ENCODE measurements at places on chromosomes 4 and X.

- DNase-seq: no peak
These were observed 42.5 kb downstream of the TMEM164 start for GRCh38 chrX:110045421-110045820.

- DNase-seq: no peak
These were observed 84.5 kb downstream of the WFS1 start for GRCh38 chr4:6354119-6354518.

DNA sequence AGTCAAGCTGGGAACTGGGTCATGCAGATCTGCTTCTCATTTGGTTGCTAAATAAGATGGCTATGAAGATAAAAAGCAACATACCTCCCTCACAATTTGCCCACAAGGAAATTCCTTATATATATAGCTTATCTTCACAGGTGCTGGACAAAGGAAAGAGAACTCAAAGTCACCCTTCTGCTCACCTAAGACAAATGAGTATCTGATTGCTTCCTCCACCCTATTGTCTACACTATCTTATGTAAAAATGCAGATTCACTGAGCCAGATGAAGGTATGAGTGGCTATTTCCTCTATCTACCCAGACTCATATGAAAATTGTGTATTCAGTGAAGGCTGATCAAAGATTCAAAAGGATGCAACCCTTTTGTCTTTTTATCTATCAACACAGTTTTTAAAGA lies 50.8 kb downstream of the CHM start:
- no peak for DNase-seq

DNA sequence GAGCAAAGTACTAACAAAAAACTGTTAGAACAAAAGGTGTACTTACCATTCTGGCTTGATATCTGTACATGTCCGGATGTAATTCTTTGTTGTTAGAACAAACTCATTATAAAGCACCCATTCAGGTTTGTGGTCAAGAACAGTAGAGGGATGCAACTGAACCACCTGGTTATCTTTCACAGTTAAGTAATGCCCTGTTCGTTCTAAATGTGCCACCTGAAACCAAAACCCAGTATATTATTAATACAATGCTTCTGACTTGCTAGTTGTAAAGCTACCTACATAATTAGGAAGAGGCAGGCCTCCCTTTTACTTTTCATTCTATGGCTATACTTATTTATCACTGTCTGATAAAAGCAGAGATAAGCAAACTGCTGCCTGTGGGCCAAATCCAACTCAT lies 54.8 kb downstream of the DHX15 start:
- DNase-seq: no peak

DNA sequence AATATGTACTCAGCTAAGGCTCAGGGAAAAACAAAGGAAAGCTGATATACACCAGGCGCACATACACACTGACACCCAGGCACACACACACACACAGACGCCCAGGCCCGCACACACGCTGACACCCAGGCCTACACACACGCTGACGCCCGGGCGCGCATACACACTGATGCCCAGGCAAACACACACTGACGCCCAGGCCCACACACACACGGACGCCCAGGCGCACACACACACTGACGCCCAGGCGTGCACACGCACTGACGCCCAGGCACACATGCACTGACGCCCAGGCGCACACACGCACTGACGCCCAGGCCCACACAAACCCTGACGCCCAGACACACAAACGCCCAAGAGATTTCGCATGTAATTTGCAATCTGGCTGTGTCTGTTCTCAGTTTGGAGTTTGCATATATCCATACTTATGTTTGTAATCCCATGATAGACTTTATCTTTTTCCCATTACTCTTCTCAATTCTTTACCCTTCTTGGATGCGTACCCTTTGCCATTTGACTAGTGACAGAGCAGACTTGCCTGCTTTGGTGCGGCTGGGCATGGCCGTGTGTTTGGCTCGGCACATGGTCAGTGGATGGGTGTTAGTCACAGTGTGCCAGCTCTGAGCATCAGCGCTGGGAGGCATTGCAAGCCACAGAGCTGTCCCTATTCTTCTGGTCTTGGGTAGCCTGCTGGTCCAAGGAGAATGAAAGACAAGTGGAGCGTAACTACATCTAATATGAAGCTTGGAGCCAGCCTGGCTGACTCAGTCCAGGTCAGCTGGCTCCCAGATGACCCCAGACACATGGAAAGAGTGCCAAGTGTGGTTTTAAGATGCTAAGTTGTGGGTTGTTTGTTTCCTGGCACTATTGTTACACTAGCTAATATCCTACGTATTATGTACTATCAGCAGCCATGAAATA lies 632.4 kb upstream of the ZFP42 start:
- DNase-seq: no peak

DNA sequence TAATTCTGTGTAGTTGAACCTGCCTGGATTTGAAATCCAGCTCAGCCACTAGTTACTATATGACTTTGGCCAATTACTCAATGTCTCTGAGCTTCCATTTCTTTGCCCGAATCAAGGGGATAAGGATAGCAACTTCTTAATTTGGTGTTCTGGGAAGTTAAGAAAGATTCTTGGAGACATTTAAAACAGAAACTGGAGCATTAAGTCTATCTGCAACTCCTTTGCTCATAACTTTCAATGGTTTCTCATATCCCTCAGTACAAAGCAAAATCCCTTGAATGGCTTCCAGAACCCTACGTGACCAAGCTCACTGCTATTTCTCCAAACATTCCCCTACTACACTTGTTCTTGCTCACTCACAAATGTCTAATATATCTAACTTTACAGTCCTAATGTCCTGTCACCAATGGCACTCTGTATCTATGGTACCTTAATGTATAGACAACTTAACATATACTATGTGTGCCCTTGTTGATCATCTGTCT lies 849.1 kb upstream of the SLIT2 start:
- no peak for DNase-seq

DNA sequence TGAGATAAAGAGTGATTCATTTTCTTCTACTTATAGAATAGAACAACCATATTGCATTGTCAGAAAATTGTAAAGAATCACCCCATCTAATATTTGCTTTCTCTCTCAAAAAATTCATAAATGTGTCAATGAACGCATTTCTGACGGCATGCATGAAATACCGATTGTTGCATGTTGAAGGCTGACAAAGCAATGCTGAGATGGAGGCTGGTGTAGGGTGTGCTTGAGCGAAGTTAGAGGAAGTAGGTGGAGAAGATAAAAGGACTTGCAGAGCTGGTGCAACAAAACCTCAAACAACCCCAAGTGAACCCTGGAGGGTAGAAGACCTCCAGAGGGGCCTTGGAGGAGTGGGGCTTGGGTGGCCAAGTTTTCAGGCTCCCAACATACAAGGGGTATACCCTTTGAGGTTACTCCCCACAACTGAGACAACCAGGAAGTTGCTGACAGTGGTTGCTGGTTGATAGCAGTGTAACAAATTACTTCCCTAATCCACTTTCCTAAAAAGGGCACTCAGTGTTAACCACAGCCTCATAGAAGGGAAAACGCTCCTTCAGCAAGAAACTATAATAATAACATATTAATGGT lies 452.7 kb downstream of the NLGN4X start:
- no peak for DNase-seq

DNA sequence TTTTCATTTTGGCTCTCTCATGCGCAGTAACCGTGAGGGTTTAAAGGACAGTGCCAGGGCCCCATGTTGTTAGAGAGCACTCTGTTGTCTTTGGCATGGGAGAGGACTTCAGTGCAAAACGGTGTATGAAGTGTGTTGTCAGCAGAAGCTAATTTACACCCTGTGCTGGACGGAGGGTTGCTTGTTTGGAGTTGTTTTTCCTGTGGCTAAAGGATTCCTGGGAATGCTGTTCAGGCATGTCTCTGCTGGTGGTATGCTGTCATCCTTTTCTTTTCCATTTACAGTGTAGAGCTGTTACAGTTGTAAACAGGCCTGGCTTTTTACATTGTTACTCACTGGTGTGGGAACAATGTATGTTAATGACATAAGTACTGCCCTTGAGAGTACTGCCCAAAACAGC lies 206.3 kb downstream of the CBR4 start:
- DNase-seq: no peak

- no peak for DNase-seq
These were observed 112.8 kb upstream of the ATXN3L start for GRCh38 chrX:13432414-13433297.

DNA sequence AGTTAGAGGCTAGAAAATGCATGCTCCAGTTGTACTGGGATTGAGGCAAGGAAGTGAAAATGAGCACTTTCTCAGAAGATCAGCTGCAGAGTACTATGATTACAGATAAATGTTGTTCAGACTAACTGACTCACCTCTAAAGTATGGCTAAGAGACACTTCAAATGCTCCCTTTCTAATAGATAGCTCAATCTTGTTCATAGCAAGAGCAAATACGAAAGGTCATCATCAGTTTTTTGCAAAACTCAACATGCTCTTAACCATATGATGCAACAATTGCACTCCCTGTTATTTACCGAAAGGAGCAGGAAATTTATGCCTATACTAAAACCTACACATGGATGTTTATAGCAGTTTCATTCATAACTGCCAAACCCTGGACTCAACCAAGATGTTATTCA lies 838.4 kb upstream of the INTU start:
- DNase-seq: no peak

- no peak for DNase-seq
These were observed 105.8 kb upstream of the DCAF12L1 start for GRCh38 chrX:126658447-126658846.

- DNase-seq: no peak
These were observed 188.6 kb downstream of the TSPAN5 start for GRCh38 chr4:98469771-98470170.

- DNase-seq: no peak
These were observed 5.2 kb downstream of the WNK3 start for GRCh38 chrX:54352677-54353076.

GRCh38 chr4:8342651-8343261 lies 73.2 kb downstream of the HTRA3 start:
- DNase-seq: no peak

DNA sequence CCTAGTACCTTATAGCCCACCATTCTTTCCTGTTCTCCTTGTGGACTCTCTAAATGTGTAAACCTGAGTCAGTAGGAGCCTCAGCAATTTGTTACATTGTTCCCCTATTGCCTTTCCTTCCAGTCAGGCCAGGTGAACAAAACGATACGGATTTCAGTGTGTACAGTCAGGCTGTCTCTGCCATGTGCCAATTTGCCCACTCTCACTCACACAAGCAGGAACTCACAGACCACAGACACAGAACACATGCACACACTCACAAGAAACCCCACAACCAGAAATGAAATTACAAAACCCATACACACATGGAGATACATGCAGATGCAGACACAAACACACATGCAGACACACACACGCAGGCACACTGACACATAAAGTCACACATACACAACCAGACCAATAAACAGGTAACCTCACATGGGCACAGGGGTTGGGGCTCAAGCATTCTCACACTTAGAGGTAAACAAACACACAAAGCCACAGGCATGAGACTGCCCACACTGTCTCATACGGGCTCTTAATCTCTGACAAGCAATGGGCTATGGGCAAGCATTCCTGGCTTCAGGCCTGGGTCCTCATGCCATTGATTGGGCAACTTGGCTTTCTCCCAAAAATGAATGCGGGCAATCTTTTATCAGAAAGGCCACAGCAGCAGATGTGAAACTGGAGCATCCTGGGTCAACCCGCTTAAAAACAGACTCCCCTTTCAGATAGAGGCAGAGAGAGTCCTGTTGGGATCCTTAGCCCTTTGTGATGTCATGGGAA lies 68.7 kb downstream of the NBDY start:
- DNase-seq: no peak

GRCh38 chr4:37224854-37225253 lies 19.7 kb upstream of the NWD2 start:
- DNase-seq: no peak

GRCh38 chrX:39843318-39843717 lies 254.4 kb downstream of the BCOR start:
- DNase-seq: no peak

DNA sequence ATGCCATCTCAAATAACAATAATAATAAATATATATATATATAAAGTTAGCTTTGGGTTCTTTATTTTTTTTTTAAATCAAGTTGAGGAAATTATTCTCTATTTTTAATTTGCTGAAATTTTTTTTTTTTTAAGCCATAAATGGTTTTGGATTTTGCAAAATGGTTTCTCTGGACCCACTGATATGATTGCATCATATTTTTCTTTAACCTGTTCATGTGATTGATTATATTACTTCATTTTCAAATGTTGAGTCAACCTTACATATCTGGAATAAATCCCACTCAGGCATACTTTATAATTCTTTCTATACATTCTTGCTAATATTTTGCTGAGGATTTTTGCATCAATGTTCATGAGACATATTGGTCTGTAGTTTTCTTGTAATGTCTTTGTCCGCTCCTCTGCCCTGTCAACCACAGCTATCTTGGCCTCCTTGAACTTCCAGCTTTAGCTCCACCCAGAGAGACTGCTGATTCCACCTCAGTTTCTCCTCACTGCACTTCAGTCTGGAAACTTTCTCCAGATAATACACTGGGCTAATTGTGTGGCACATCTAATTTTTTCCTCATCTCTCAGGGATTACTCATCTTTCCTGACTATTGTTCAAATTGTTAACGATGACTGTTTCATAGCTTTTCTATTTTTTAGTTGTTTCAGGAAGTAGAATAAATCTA lies 160.9 kb upstream of the GIMD1 start:
- DNase-seq: no peak

DNA sequence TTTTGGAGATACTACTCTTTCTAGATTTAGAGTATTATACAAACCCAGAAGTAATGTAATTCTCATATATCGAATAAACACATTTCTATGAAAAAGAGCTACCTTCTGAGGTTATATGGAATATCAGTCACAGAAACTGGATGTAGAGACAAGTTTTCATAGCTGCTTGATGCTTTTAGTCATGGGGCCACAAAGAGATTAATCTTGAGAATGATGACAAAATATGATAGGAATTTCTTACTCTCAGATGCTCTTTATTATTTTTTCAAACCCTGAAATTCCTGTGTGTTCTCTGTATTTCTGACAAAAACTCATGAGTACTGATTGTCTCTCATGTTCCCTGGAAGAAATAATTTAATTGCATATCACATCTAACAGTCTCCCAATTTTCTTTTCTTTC lies 662.5 kb downstream of the RAPGEF2 start:
- DNase-seq: no peak

GRCh38 chr4:150164055-150164454 lies 85.8 kb downstream of the DCLK2 start:
- no peak for DNase-seq

- DNase-seq: no peak
These were observed 320.4 kb upstream of the SLC7A11 start for GRCh38 chr4:138562544-138562991.

GRCh38 chr4:38060829-38061431 lies 100.7 kb downstream of the PTTG2 start:
- no peak for DNase-seq

GRCh38 chrX:116239944-116240840 lies 69.6 kb downstream of the AGTR2 start:
- no peak for DNase-seq
